ENCODE measurements at places on chromosomes 16 and 17. TPM values are rescaled to one million over a fixed set of nuclear protein-coding genes. Genes with fewer than 3 reads are reported as not detected.

DNA sequence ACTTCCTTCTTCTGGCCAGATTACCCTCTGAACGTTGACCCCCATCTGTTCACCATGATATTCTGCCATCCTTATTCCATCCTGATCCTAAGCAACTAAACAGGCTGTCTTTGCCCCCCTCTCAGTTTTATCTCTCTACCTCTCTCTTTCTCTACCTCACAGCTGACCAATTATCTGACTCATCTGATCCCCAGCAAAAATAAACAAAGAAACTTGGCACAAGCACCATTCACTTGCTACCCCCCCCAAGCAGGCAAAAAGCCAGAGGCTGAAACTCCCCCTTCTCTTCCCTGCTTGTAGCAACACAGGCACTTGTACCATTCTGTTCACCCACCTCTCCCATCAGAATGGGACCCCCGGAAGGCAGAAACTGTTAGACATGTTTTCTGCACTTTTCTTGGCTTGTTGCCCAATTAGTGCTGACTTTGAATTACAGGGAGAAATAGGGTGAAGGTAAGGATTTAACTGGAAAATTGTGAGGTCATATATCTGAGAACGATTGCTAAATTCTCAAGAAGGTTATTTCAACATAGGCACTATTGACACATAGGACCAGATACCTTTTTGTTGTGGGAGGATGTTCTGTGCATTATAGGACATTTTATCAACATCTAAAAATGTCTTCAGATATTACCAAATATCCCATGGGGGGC is 163.2 kb downstream of the TOX3 start:
- H3K27ac ChIP-seq = no peak overlapping the region
- H3K36me3 ChIP-seq = no peaks in the 10 kb centered on the region
- no peak overlapping the region for H3K4me3 ChIP-seq

The KRTAP3-1 gene
- total RNA-seq = 1.6 TPM

DNA sequence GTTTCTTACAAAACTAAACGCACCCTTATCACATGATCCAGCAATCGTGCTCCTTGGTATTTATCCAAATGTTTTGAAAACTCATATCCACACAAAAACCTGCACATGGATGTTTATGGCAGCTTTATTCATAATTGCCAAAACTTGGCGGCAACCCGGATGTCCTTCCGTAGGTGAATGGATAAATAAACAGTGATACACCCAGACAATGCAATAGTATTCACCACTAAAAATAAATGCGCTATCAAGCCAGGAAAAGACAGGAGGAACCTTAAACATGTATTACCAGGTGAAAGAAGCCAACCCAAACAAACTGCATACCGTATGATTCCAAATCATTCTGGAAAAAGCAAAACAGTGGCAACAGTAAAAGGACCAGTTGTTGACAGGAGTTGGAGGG is 10.0 kb downstream of the SPATA32 start:
- H3K4me3 ChIP-seq = no peak overlapping the region
- peak overlapping the region; percentile 40 for H3K27ac ChIP-seq
- peaks cover 34% of the 10 kb centered on the region for H3K4me1 ChIP-seq
- no peaks in the 10 kb centered on the region for H3K27me3 ChIP-seq
- peak; percentile 69 for DNase-seq
- H3K36me3 ChIP-seq = 0 out of 2 replicates have a peak, but pooled peaks cover 4% of the 10 kb centered on the region

The SHBG gene
- total RNA-seq = not detected

DNA sequence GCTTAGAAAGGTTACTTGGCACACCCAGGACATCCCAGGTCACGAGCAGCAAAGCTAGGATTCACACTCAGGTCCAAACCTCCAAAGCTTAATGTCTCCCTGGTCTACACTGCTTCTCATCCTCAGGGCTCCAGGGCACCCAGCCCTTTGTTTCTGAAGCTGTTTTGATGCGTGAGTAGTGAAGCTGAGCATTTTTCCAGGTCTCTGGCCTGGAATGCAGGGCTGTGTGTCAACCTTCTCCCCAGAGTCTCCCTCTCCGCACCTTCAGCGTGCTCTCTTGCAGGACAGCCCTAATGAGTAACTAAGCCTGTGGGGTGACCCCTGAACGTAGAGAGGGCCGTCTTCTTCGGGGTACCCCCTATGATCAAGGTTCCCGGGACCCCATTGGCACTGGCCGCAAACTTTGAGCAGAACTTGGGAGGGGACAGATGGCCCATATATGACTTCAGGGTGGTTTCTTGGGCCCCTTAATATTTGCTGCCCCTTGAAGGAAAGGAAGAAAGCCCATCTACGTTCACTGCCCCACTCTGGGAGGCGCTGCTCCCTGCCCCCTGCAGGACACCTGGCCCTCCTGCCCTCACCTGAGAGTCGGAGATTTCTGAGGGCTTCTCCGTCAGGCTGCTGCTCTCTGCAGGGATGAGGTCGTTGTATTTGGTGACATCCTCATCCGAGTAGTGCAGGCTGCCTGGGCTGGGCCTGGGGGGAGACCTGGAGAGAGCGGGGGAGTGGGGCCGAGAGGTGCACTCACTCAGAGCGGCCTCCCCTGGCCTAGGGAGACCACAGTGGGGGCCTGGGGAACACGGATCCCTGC is 36.4 kb upstream of the CDC42EP4 start:
- no peaks in the 10 kb centered on the region for H3K4me1 ChIP-seq
- H3K4me3 ChIP-seq = no peak overlapping the region
- no peak overlapping the region for H3K27ac ChIP-seq
- DNase-seq = no peak
